Lung (tissue), 17 donors: ENCODE measurements at places on chromosomes 11 and 22. TPM values are rescaled to one million over a fixed set of nuclear protein-coding genes. Genes with fewer than 3 reads are reported as not detected.

GRCh38 chr11:77446911-77447629 lies 26.8 kb downstream of the PAK1 start:
- no peak for DNase-seq

DNA sequence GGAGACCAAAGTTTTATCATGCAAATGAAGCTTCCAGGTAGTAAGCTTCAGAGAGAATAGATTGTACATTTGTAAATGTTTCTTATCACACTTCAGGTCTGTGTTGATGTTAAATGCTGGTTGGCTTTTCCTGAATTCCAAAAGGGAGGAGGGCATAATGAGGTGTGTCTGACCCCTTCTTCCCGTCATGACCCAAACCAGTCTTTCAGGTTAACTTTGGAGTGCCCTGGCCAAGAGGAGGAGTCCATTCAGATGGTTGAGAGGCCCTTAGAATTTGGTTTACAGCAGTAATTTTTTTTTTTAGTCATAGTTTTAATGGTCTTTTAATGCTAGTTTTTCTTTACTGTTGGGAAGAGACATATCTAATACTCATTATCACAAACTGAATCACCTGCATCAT lies 2.5 kb downstream of the OR6X1 start:
- DNase-seq: peak; percentile 50

GRCh38 chr11:41414771-41415440 lies 44.5 kb downstream of the LRRC4C start:
- DNase-seq: no peak

The SHANK2 gene
- polyA plus RNA-seq: 9.0 TPM

- DNase-seq: no peak
Measured at GRCh38 chr11:10786451-10786850, 22.3 kb downstream of the EIF4G2 start.

DNA sequence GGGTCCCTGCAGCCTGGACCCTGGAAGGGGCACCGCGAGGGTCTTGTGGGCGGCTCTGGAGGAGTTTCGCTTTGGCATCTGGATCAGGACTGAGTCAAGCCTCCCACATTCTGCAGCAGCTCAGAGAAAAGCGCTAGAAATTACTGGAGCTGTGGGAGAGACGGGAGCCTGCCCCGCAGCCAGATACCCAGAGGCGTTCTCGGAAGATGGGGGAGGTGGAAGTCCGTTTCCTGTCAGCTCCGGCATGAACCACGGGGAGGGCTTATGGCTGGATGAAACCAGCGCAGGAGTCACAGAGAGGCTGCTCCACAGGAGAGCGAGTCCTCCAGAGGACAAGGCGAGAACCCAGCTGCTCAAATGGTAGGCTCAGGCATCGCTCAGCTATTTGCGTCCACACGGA lies 379.3 kb downstream of the OPCML start:
- peak; percentile 9 for DNase-seq
